ENCODE measurements at places on chromosomes 2 and 18. TPM values are rescaled to one million over a fixed set of nuclear protein-coding genes. Genes with fewer than 3 reads are reported as not detected.

Gene HOXD3
- total RNA-seq: 0.24 TPM

DNA sequence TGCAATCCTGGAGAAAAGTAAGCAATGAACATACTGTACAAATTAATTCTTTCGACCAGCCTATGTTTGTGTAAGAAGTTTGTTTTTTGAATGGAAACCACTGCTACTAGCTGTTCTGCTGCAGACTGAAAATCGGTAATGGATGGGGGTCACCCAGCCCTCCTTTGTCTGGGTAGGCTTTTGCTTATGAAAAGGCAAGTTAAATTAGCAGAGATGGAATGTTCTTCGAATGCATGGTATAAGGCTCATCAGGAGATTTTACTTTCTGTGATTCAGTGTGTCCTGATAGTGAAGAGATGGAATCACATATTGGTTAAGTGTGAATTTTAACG lies 53.8 kb downstream of the EEF1B2 start:
- DNase-seq: no peak

- no peak for DNase-seq
Observed at GRCh38 chr2:63023444-63023843, 27.2 kb upstream of the OTX1 start.

Gene PRKAG3
- not detected for total RNA-seq

DNA sequence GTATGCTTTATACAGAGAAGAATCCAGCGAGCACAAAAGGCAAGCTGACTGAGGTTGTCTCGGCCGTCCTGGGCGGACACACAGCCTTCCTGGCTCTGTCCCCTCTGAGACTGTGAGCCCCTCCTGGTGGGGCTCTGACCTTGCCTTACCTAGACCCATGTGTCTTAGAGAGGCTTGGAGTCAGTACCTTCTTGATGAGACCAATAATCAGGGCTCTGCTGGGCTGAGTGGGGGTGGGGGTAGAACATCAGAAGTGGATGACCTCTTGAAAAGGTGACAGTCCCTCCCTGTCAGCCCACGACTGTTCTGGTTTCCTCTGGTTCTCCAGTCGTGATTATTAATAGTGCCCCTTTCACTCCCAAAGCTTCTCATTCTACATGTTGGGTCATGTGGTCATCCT lies 31.2 kb downstream of the TWIST2 start:
- DNase-seq: no peak

Gene METTL21A
- total RNA-seq: 4.7 TPM

Gene RFTN2
- total RNA-seq: 1.6 TPM

Gene CNGA3
- 0.09 TPM for total RNA-seq

GRCh38 chr2:65128297-65129190 lies 1.4 kb downstream of the RAB1A start:
- peak; percentile 67 for DNase-seq

Gene KIF1A
- 47.1 TPM for total RNA-seq
